ENCODE measurements at places on chromosomes 1 and 21.

DNA sequence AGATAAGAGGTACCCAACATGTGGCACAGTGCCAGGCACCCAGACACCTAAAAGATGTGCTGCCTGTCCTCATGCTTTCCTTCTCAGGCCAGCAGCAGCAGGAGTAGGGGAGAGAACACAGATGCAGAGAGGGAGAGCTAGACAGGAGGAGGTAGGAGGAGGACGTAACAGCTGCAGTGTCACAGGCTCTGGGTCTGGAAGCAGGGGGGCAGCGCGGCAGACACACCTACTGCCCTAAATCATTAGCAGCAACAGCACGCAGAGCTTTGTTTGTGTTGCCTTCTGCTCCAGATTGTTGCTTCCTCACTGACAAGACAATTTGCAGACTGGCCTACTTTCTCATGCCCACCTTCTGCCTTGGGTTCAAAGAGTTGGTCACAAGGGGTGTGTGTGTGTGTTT, 196.7 kb upstream of the DAB1 start:
- DNase-seq, result no peak

GRCh38 chr1:4700801-4701200, 46.4 kb downstream of the AJAP1 start:
- no peak for DNase-seq

GRCh38 chr1:151444783-151445177, 14.5 kb downstream of the POGZ start:
- no peak for DNase-seq

GRCh38 chr1:53722025-53722424, 16.9 kb downstream of the GLIS1 start:
- no peak for DNase-seq

- peak; percentile 7 for DNase-seq
Observed at GRCh38 chr1:224116131-224116530, 2.2 kb downstream of the FBXO28 start.

- no peak for DNase-seq
Observed at GRCh38 chr1:13570924-13571323, 12.7 kb upstream of the PDPN start.

DNA sequence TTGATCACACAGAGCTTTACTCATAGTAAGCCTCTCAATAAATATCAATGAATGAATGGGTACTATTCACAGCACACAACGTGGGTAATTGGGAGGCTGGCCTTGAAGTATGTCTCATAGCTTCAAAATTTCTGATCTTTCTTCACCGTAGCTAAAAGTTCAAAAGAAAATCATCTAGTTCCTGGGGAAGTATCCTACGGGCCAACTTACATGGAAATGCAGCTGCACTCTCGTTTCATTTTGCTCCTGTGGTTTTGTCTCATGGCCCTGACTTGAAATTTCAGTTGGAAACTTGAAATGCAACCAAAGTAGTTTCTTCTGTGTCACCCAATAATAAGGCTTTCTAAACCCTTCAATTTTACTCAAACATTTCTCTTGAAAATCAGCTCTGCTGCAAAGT, 76.1 kb upstream of the CNIH3 start:
- no peak for DNase-seq

DNA sequence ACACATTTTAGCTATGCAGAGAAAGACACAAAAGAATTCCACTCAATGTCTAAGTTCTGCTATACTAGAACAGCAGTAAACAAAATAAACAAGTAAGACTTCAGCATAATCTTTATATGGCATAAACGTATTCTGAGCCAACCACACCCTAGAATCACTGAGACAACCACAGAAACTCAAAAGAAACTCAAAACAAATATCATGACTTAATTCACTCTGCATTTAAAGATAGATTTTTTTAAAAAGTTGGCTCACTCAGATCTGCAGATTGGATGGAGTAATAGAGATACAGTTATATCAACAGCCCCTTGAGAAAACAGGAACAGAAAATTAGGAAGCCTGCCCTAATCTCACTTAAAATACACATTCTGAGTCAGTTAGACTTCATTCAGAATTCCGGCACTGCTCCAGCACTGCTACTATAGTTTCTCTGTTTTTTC, 95.0 kb downstream of the COL24A1 start:
- DNase-seq, result no peak

DNA sequence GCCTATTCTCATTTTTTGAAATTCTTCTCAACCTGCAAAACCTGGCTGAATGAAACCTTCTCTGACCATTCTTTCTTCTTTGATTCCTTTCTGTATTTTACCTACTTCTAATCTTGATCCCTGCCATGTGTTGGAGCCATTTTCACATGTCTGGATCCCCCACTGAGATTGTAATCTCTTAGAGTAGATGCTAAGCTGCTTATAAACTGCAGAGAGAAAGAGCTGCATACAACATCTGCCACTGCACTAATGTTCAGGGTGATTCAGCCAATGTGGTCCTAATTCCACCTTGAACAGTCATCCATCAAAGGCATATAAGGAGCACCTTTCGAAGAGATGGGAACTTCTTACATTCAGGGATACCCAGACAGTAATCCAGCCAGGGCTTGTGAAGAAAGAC, 16.2 kb upstream of the DAB1 start:
- DNase-seq, result no peak

DNA sequence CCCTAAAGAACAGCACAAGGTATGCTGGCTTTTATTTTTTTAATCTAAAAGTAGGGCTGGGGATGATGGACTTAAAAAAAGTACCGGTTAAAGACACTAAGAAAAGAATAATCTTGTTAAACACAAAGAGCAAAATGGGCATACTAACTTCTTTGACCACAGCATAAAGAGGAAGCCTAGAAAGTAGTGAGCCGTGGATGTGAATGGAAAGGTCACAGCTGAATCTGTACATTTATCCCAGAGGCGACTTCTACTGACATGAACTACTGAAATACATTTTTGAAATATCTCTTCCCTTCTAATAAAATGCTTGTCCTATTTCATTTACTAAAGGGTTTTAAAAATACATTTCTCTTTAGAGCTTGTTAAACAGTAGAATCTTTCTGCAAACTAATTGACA, 140.7 kb downstream of the SLC45A1 start:
- no peak for DNase-seq

DNA sequence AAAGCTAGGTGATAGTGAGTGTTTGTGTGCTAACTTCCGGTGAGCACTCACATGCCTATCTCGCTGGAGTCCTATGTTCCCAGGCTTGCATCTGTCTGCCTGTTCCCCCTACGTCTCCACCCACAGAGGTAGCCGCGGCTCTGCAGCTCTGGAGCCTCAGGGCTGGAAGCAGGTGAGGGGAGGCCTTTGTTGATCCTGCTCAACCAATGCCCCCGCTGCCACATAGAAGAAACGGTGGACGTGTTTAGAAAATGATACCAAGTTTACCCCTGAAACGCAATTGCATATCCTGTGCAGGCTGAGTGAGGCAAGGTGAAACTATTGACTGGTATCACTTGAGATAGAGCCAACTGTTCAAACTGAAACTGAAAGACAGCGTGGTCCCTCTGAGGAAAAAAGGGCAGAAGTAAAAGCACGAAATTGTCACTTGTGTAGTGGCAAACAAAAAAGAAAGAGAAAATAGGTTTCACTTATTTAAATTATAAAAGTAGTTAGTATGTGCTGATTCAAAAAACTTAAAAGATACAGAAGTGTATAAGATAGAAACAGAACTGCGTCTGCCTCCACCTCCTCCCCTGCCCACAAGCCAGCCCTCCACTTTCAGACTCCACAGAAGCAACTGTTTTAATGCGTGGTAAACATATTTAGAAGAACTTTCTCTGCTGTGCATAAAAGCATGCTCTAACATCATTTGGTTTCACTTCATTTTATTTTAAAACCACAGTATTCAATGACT, 38.6 kb upstream of the ETS2 start:
- no peak for DNase-seq

- no peak for DNase-seq
Observed at GRCh38 chr21:42829954-42830353, 49.4 kb downstream of the WDR4 start.

DNA sequence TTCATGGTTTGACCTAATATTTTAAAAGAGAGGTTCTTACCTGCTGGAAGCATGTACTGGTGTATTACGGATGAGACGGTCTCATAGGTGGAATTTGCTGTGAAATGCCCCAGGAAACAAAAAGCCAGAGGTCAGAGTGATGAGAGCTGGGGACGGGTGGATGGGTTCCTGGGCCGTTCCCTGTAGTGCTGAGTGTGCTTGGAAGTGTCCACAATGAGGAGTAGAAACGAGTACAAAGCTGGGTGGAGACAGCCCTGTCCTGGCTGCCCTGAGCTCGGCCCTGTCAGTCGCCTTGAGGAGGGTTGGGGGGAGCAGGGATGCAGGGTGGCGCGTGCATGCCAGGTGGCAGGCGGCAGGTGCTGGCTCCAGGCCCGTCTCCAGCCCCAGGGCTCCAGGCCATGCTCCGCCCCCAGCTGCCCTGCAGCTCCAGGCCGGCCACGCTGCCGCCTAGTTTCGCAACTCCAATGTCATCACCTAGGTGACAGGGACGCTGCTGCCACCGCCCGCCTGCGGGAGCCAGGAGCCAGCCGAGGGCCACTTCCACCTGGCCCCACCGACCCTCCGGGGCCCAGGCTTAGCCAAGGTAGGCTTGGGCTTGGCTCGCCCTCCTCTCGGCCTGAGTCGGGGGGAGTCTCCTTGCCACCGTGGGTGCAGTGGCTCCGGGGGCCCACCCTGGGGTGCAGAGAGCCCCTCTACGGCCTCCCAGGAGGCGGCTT, 16.4 kb downstream of the TP73 start:
- DNase-seq, result peak; percentile 42

GRCh38 chr1:3351449-3352298, 102.8 kb upstream of the ARHGEF16 start:
- no peak for DNase-seq

DNA sequence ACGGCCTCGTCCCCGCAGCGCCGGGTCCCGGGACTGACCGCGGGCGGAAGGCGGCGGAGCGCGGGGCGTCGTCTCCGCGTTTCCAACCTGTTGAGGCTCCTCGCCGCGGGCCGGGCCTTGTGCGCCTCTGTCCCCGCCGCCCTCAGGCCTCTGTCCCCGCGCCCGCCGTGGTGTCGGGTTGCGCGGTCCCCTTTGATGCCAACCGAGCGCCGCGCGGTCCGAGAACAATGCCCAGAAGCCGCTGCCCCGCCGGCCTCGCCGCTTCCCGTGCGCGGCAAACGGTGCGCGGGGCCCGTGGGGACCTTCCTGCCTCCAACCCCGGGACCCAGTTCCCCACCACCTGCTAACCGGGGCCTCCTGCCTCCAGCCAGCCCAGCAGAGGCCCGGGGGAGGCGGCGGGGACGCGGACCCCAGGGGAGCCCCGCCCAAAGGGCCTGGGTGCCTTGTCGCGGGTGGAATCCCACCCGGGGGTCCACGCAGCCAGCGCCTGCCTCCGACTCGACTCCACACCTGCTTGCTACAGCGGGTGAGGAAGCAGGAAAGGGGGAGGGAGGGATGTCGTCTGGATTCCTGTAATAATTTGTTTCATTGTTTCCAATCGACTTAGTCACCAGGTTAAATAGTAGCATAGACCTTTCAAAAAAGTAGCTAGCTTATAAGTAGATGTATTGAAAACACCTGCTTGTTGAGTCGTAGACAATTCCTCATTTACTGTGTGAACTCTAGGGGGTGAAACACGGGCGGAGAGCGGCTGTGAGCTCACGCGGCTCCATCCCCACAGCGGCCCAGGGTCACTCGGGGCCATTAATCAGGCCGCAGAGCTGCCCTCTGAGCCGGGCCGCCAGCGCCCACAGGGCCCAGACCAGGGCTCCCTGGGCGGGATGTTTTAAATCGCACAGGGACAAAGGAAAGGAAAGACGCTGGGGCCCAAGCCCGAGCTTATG, 1.1 kb downstream of the COL18A1 start:
- DNase-seq, result peak; percentile 75

GRCh38 chr1:245788269-245788668, 633.5 kb downstream of the KIF26B start:
- DNase-seq, result no peak

DNA sequence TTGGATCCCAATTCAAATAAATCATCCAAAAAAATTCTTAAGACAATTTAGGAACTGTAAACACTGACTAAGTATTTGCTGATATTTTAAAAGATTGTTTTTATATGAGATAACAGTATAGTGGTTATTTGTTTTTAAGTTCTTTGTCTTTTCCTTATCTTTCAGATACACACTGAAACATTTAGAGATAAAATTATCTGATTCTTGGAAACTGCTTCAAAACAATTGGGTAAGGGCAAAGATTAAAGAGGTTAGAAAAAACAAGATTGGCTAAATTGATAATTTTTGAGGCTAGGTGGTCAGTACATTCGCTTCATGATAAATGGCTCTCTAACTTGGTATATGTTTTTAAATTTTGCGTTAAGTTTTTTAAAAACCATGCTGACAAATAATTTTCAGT, 117.3 kb downstream of the PSMG1 start:
- no peak for DNase-seq

- DNase-seq, result no peak
Observed at GRCh38 chr1:81915937-81916336, 115.2 kb downstream of the ADGRL2 start.

GRCh38 chr1:38289034-38289433, 242.4 kb upstream of the POU3F1 start:
- DNase-seq, result no peak

DNA sequence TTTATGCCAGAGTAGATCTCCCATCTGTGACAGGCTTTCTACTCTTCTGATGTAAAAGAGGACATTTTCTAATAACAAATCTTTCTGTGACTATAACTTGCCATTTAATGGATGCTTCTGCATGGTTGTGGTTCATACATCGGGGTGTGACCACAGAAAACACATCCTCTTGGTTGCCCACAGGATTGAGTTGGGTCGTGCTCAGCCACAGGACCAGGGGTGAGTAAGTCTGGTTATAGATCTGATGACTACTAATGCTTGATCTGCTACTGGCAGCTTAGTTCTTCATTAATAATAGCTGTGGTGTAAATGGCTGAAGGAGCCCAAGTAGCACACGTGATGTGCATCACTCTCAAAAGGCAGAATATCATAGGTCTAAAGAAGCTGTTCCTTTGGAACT, 328.2 kb downstream of the RWDD3 start:
- DNase-seq, result no peak

GRCh38 chr1:113793878-113794834, 18.1 kb downstream of the RSBN1 start:
- no peak for DNase-seq

DNA sequence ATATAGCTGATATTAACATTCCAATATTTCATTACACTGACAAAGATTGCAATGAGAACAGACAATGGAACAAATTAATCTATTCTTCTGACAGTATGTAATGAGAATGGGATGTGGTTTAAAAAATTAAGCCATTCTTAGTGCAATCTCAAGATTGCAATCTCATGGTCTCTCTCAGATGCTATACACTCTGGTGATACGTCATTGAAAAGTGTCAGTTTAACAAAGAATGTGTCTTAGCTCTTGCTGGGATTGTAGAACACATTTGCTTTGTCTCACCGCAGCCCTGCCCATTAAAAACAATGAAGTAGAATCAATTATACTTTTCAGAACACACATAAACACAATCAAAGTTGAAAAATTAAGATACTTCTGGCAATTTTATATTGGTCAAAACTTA, 55.2 kb downstream of the LRRC53 start:
- DNase-seq, result no peak

- no peak for DNase-seq
Observed at GRCh38 chr1:150180474-150180873, 30.8 kb downstream of the PLEKHO1 start.

- DNase-seq, result peak; percentile 68
Observed at GRCh38 chr1:216815260-216816131, 92.3 kb upstream of the ESRRG start.

GRCh38 chr1:215001419-215002021, 81.0 kb upstream of the KCNK2 start:
- no peak for DNase-seq

GRCh38 chr1:47622776-47623556, 185.1 kb downstream of the FOXD2 start:
- no peak for DNase-seq
